Smooth muscle cell of the brain vasculature (primary cell): ENCODE measurements at places on chromosomes 5 and 9.

- no peak for DNase-seq
Measured at GRCh38 chr9:7778851-7779600, 20.6 kb downstream of the DMAC1 start.

GRCh38 chr5:159198063-159199036 is 11.0 kb downstream of the RNF145 start:
- DNase-seq: no peak

GRCh38 chr5:96562614-96563013 is 99.6 kb upstream of the CAST start:
- DNase-seq: no peak

DNA sequence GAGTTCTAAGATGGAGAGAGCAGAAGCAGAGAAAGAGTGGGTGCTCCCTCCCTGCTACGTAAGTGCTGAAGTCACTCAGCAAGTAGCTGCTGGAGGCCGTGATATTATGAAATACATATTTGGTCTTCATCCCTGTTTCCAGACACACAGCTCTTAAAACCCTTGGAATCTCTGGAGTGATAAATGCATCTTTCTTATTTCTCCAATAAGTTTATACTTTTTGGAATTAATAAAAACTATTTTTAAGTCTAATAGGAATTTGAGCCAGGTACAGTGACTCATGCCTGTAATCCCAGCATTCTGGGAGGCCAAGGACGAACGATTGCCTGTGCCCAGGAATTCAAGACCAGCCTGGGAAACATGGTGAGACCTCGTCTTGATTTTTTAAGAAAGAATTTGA is 60.6 kb downstream of the AUH start:
- DNase-seq: no peak

DNA sequence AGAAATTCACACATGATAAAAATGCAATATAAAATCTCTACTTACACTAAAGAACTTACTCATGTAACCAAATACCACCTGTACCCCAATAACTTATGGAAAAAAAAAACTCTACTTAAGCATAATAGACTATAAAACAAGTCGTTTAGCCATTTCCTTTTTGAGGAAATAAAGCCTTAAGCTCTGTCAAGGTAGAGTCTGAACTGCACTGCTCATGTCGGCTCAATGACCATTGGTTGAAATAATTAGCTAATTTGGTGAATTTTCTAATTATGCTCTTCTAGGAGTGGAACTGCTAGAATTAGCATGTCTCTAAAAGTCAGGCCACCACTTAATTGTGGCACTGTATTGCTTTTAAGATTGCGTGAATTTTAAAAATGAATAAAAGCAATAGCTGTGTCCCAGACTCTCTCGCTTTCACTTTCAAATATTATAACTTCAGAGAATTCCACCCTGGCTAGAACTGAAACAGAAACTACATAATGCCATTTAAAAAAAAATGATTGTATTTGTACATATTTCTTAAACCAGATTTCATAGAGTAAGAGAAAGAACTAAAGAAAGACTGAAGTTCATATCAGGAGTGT is 113.0 kb upstream of the PCA3 start:
- no peak for DNase-seq

GRCh38 chr9:33942471-33943083 is 106.1 kb downstream of the UBAP2 start:
- DNase-seq: peak; percentile 53

DNA sequence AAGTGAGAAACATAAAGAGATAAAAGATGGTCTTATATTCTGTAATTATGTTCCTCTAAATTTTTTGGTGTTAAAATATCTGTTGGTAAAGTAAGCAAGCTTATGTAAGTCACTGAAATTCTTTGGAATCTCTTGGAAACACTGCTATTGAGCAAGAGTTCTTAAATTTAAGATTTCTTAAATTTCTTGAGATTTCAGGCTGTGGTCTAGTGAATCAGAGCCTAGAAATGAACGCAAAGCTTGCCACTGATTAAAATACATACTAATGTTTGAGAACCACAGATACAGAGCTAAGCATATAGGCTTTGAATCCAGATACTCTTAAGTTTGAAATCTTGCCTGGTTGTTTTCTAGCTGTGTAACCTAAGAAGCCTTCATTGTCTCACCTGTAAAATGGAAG is 133.4 kb downstream of the TRPM3 start:
- DNase-seq: no peak

GRCh38 chr9:103025796-103026195 is 30.7 kb downstream of the CYLC2 start:
- no peak for DNase-seq

- no peak for DNase-seq
Measured at GRCh38 chr5:150589862-150590601, 50.4 kb upstream of the SYNPO start.

DNA sequence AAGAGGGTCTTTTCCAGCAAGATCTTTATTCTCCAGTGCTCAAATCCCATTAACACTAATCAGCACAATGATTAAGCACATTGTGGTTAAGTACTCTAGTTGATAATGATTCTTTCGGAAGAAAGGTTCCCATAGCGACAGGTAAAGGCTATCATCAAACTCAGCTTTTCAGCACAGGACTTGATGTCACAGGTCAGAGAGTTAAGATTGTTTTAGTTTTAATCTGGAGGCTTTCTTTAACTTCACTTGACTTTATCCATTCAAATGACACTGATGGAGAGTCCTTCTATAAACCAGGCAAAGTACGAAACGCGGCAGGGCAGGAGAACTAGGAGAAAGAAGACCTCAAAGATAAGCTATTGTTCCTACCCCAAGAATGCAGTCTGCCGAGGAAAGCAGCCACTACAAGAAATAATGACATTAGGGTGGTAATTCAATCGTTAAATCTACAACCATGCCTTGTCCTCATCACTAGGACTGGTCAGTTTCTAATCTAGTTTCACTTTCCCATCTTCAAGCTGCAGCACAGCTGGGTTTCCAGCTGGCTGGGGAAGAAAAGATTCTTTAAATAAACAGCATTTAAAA is 4.6 kb downstream of the NRG2 start:
- no peak for DNase-seq

DNA sequence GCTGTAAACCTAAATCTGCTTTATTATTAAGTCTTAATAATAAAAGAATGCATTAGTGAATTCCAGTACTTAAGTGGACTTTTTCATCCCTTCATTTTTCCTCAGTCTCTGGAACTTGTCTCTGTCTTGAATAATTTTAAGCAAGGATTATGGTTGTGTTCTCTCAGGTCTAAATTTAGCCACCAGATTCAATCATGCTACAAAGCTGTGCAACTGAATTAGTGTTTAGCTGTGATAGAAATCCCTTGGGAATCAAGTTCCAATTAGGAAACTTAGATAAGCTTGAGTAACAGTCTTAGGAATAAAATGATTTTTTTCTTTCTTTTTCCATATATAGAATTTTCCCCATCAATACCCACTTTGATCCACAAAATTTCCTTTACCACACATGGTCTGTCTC is 104.3 kb downstream of the PLPPR1 start:
- DNase-seq: no peak

DNA sequence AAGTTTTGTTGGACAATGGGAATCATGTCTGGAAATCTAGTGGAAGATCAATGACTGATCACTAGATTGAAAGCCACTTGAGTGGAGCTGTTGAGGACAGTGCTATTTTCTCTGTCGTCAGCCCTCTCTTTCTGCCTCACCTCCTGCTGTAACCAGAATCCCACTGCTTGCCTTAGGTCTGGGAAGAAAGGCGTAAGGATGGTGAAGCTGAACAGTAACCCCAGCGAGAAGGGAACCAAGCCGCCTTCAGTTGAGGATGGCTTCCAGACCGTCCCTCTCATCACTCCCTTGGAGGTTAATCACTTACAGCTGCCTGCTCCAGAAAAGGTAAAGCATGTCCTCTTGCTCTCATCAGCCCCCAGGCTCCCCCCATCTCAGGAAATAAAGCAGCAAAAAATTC is 1.1 kb downstream of the NSG2 start:
- DNase-seq: no peak
